ENCODE measurements at places on chromosomes 7 and 10. TPM values are rescaled to one million over a fixed set of nuclear protein-coding genes. Genes with fewer than 3 reads are reported as not detected.

The BAZ1B gene
- 58.4 TPM for total RNA-seq

The WDR86 gene
- total RNA-seq = not detected

The SPAM1 gene
- not detected for total RNA-seq

The GPR146 gene
- total RNA-seq = 9.0 TPM

The ATP6V0A4 gene
- total RNA-seq = not detected

The CFAP69 gene
- total RNA-seq = 4.2 TPM

DNA sequence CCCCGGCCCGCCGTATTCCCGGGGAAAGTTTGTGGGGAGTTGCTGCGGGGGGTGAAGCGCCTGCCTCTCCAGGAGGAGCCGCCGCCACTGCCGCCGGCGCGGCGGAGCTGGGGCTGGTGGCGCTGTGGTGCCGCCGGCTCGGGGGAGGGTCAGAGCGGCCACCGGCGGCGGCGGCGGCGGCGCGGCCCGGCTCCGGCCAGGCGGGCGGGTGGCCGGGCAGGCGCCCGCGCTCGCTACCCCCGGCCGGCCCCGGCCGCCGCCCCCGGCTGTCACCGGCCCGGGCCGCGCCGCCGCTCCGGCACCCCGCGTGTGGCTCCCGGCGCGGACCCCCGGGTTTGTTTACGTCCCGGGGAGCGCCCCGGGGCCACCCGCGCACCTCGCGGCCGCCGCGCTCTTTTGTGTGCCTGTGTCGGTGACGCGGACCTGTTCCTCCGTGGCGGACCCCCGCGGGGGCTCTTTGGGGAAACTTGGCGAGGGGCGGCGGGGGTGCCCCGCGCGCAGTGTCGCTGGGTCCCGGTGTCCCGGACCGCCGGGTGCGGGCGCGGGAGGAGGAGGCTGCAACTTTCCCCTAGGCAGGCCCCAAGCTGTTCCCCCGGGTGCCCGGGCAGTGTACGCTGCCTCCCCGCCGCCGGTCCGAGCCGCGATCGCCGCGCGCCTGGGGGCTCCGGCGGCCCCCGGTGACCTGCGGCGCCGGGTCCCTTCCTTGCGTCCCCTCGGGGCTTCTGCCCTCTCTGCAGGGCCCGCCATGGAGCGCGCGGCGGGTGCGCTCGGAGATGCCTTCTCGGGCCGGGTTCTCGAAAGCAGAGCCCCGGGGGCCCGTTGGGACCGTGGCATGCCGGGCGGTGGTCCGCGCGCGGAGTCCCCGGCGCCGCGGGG lies 593 bp upstream of the CUX1 start:
- no peaks in the 10 kb centered on the region for H3K27me3 ChIP-seq
- peak; percentile 49 for DNase-seq
- H3K4me1 ChIP-seq = no peaks in the 10 kb centered on the region
- H3K27ac ChIP-seq = peak overlapping the region; percentile 15
- no peaks in the 10 kb centered on the region for H3K36me3 ChIP-seq

DNA sequence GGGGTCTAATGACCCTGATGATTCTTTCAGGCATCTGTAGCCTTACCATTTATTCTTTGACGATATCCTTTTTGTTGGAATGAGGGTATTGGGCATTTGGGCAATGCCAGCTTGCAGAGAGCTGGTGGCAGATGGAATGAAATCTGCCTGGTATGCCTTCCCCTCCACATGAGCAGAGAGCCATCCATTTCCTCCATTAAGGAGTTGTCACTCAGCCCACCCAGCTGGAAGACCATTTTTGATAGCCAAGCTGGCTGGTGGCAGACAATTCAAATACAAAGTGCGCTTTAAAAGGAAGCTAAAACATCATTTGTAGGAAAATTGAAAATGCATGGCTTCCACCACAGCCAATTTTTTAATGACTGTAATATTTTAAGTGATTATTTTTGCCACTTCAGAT lies 240.1 kb upstream of the SLC26A5 start:
- H3K36me3 ChIP-seq = no peaks in the 10 kb centered on the region
- H3K27me3 ChIP-seq = no peaks in the 10 kb centered on the region
- no peak for DNase-seq

DNA sequence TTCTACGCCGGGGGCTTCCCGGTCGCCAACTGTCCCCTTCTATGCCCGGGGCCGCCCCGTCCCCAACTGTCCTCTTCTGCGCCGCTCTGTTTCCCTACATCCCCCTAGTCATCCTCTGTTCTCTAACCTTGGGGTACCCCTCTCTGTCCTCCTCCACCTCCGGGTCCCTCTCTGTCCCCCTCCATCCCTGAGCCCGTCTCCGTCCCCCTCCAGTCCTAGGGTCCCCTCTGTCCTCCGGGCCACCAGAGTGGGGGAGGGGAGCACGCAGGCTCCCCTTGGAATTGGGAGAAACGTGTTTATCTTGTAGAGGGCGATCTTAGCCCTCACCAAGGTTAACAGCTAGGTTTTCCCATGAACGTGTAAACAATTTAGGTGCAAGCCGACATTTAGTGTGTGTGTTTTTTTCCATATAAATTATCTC lies 852 bp upstream of the KLF6 start:
- H3K27me3 ChIP-seq = no peaks in the 10 kb centered on the region
- DNase-seq = peak; percentile 58
- H3K4me1 ChIP-seq = peaks cover under 1% of the 10 kb centered on the region
- H3K36me3 ChIP-seq = peaks cover 7% of the 10 kb centered on the region
- peak overlapping the region; percentile 94 for H3K27ac ChIP-seq
- H3K4me3 ChIP-seq = peak overlapping the region; percentile 49

DNA sequence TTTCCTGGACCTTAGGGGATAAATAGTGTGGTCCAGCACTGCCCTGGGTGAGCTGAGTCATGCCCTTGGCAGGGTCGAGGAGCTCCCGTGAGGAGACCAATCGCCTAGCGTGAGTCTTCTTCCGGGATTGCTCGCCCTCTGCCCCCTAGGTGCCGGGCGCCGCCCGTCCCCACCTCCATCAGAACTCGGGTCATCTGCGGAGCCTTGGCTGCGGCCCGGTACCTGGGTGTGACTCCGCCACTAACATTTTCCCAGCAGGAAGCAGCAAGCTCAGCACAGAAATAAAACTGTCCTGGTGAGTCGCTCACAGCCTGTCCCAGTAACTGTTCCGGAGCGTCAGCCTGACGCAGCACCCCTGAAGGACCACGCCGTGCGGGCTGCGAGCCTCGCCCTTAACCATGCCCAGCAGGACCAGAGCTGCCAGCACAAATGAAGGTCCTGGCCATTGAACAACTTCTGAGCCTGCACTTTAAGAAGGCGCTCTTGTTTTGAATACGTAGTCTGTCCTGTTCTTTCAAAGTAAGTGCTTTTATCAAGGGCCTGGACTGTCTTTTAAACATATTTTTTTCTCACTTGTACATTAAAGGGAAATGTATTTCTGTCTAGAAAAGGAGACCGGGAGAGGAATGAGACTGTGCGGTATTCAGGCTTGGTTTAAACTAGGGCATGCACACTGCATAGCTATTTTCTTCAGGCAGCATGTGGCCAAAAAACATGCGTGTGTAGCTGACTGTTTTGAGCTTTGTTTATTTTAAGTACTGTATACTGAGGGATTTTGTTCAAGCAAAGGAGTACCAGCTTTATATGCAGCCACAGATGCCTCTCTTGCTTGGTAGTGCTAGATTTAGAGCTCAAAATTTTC lies 136.7 kb downstream of the HECW1 start:
- no peaks in the 10 kb centered on the region for H3K27me3 ChIP-seq
- no peaks in the 10 kb centered on the region for H3K36me3 ChIP-seq
- peak overlapping the region; percentile 41 for H3K27ac ChIP-seq
- H3K4me1 ChIP-seq = no peaks in the 10 kb centered on the region
- peak; percentile 61 for DNase-seq

DNA sequence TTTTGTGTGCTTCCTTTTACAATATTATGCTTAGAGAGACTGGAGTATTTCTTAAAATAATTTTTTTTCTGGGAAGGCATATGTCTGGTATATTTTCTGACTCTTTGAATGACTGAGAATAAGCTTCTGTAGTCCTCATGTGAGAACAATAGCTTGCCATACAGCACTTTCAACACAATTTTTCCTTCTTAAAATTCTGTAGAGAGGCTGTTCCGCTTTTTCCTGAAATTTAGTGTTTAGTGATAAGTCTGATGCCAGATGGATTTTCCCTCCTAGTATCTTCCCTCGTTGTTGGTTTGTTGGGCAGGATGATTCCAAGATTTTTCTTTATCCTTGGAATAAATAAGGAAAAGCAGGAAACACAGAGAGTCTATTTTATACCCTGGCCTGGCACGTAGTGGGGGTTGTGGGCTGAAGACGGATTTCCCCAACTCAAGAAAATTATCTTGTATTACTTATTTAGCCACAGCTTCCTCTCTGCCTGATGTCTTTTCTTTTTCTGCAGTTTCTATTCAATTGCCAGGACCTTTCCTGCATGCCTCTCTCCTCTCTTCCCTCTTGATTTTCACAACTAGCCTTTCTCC lies 111.2 kb downstream of the AOAH start:
- DNase-seq = no peak
- H3K27ac ChIP-seq = no peak overlapping the region
- no peaks in the 10 kb centered on the region for H3K27me3 ChIP-seq
- no peaks in the 10 kb centered on the region for H3K4me1 ChIP-seq

DNA sequence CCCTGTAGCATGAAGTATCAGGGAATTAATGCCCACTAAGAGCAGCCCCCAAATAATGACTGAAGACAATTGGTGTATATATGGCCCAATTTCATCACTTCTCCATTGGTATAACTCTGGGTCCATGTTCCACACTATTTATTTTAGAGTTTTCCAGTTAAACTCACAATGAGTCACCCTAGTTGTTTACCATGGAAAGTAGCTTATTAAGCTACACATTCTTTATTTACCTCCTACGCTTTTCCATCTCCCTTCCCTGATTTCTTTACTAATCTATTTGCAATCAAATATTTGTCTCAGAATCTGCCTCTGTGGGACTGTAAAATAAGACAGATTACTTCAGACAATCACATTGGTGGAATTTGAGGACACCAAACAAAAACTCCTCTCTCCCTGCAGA lies 655.6 kb downstream of the SORCS1 start:
- H3K27ac ChIP-seq = no peak overlapping the region
- no peaks in the 10 kb centered on the region for H3K4me1 ChIP-seq
- no peaks in the 10 kb centered on the region for H3K36me3 ChIP-seq
- no peaks in the 10 kb centered on the region for H3K27me3 ChIP-seq

- DNase-seq = no peak
- H3K27me3 ChIP-seq = no peaks in the 10 kb centered on the region
- no peaks in the 10 kb centered on the region for H3K36me3 ChIP-seq
These were observed 8.1 kb upstream of the CUZD1 start for GRCh38 chr10:122853665-122854313.

GRCh38 chr10:56296618-56297017 lies 64.4 kb downstream of the ZWINT start:
- no peak for DNase-seq
- H3K36me3 ChIP-seq = no peaks in the 10 kb centered on the region
- H3K27ac ChIP-seq = no peak overlapping the region
- no peak overlapping the region for H3K4me3 ChIP-seq
- H3K4me1 ChIP-seq = no peaks in the 10 kb centered on the region

- no peaks in the 10 kb centered on the region for H3K36me3 ChIP-seq
- H3K4me3 ChIP-seq = peak overlapping the region; percentile 40
- H3K27me3 ChIP-seq = no peaks in the 10 kb centered on the region
- peaks cover 15% of the 10 kb centered on the region for H3K4me1 ChIP-seq
- peak overlapping the region; percentile 8 for H3K27ac ChIP-seq
These were observed 846 bp upstream of the LFNG start for GRCh38 chr7:2518737-2519118.
